Subcutaneous adipose tissue (tissue), 4 donors: ENCODE measurements at places on chromosomes 6 and 20. TPM values are rescaled to one million over a fixed set of nuclear protein-coding genes. Genes with fewer than 3 reads are reported as not detected.

Gene KCNK5
- total RNA-seq: 1.0 TPM

Gene TGM2
- 17.0 TPM for total RNA-seq

Gene SMOC2
- 52.4 TPM for total RNA-seq

Gene HMGN3
- total RNA-seq: 54.0 TPM

Gene FAM209B
- not detected for total RNA-seq

Gene MDFI
- 1.6 TPM for total RNA-seq

Gene TSPO2
- not detected for total RNA-seq

Gene PRL
- not detected for total RNA-seq

Gene PTGIS
- total RNA-seq: 32.1 TPM

Gene CARMIL1
- 47.6 TPM for total RNA-seq

Gene RSPH3
- 8.5 TPM for total RNA-seq
